ENCODE measurements at places on chromosomes 13 and 19. TPM values are rescaled to one million over a fixed set of nuclear protein-coding genes. Genes with fewer than 3 reads are reported as not detected.
A peak's percentile ranks its signal among the peaks of the same experiment; 100 is the strongest.

DNA sequence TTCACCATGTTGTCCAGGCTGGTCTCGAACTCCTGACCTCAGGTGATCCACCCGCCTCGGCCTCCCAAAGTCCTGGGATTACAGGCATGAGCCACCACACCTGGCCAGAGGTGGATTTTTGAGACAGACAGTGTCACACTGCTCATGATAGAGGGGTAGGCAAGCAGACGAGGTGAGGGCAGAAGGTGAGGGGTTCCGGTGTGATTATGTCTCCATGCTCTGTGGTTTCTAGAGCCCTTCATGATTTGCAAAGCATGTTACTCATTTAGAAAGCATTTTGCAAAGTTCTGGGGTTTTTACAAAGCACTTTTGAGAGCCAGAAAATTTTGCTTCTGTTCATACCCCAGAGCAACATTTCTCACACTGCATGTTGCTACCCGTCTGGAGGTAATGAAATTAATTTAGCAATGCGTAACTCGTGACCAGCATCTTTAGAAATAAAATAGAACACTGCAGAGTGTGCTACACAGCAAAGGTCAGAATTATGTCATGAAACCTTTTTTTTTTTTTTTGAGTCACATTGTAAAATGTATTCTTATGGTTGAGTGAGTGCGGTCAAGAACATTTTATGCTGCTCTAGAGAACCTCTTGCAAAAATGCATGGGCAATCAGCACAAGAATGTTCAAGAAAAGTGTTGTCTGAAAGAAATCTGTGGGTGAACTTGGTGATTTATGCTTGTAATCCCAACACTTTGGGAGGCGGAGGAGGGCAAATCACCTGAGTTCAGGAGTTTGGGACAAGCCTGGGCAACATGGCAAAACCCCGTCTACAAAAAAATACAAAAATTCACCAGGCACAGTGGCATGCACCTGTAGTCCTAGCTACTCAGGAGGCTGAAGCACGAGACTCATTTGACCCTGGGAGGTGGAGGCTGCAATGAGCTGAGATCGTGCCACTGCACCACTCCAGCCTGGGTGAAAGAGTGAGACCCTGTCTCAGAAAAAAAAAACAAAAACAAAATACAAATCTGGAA lies 58.0 kb downstream of the MAP4K1 start:
- DNase-seq, result no peak

GRCh38 chr19:16180611-16181010 lies 4.6 kb upstream of the FAM32A start:
- DNase-seq, result no peak

- no peak for DNase-seq
These were observed 97.1 kb downstream of the SIPA1L3 start for GRCh38 chr19:38004186-38004520.

DNA sequence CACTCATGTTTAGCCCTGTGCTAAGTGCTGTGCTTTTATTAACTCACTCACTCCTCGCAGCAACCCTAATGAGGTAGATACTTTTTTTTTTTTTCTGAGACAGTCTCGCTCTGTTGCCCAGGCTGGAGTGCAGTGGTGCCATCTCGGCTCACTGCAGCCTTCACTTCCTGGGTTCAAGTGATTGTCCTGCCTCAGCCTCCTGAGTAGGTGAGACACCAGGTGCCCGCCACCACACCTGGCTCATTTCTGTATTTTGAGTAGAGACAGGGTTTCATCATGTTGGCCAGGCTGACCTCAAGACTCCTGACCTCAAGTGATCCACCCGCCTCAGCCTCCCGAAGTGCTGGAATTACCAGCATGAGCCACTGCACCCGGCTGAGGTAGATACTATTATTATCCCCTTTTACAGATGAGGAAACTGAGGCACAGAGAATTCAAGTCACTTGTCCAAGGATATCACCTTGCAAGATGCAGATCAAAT lies 2.5 kb downstream of the ITPKC start:
- DNase-seq, result no peak

GRCh38 chr19:42250183-42250665 lies 4.7 kb downstream of the ERF start:
- DNase-seq, result peak; percentile 80

DNA sequence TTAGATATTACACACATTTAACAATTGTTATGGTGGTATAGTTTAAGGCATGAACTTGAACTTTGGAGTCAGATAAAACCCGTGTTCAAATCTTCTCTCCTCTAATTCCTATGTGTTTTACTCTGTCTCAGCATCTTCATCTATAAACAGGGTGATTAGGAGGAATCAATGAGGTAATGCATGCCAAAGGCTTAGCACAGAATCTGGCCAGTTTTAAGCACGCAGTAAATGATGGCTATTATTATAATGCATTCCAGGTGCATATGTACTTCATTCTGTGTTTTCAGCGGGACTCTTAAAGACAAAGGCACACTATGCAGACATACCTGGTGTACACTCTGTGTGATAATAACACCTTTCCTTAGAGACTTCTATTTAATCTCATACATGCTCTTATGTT lies 88.0 kb upstream of the FRY start:
- DNase-seq, result no peak

DNA sequence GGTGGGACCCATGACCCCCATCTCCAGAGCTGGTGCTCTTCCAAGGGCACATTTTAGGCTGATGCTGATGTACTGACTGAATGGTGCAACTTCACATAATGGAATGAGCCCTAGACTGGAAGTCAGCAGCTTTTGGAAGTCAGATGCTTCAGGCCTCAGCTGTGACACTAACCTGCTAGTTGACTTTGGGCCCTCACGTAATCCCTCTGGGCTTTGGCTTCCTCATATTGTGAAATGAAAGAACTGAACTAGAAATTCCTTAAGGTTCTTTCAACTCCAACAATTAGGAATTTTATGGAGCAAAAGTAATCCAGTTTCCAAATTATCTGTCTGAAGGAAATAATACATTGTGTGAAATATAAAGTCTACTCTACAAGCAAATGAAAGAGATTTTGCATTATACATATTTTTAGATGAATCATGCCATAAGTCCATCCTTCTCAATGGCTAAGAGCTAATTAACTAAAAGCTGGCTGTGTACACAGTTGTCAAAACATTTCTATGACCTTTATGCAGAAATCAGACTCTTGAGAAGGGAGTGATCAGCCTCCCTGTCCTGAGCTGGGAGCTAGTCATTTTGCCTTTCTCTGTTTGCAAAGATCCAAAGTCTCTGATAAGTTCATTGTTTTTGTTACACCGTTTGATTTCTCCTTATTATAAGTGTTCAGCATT lies 204.2 kb downstream of the DCLK1 start:
- DNase-seq, result no peak

DNA sequence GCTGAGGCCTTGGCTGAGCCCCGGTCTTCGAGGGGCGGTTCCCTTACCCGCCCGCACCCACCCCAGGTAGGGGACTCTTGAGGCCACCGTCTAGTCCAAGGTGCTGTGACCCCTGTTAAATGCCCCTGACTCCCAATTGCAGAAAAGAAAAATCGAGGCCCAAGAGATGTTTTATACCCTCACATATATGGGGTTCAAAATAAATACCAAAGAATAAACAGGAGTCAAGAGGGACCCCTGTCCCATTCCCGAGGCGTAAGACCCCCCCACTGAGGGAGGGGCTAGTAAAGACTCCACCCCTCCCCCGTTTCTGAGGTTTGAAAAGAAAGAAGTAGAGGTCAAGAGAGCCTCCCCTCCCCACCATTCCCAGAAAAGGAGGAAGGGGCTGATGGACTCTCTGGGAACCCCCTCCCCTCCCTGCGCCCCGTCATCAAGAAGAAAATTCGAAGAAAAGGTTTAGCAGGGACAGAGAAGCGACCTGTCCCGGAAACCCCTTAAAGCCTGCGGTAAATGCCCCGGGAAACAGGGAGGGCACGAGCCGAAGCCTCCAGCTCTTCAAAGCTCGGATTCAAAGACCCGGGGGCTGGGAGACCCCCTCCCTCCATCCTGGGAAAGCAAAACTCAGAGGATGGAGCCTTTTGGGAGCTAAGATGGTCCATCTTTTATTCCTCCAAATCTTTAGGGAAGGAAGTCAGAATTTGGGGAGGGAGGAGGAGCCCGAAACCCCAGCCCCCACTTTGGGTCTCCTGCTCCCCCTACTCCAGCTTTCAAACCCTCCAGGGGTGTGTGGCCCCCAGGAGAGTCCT lies 755 bp upstream of the RAB3A start:
- no peak for DNase-seq

DNA sequence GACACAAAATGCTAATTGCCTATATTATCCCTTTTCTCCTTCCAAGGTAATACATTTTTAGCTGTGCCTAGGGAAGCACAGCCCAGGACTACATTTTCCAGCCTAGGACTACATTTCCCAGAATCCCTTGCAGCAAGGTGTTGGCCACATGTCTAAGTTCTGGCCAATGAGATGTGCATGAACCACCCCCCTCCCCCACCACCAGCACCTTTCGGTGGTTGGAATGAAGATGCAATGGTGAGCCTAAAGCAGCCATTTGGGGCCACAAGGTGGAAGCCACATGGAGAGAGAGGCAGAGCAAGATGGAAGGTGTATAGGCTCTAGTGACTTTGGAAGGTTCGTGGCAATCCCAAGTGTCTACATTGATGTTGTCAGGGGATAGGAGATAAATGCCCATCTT lies 16.2 kb downstream of the UNC13A start:
- no peak for DNase-seq

GRCh38 chr19:46841458-46842083 lies 9.1 kb downstream of the AP2S1 start:
- peak; percentile 88 for DNase-seq

DNA sequence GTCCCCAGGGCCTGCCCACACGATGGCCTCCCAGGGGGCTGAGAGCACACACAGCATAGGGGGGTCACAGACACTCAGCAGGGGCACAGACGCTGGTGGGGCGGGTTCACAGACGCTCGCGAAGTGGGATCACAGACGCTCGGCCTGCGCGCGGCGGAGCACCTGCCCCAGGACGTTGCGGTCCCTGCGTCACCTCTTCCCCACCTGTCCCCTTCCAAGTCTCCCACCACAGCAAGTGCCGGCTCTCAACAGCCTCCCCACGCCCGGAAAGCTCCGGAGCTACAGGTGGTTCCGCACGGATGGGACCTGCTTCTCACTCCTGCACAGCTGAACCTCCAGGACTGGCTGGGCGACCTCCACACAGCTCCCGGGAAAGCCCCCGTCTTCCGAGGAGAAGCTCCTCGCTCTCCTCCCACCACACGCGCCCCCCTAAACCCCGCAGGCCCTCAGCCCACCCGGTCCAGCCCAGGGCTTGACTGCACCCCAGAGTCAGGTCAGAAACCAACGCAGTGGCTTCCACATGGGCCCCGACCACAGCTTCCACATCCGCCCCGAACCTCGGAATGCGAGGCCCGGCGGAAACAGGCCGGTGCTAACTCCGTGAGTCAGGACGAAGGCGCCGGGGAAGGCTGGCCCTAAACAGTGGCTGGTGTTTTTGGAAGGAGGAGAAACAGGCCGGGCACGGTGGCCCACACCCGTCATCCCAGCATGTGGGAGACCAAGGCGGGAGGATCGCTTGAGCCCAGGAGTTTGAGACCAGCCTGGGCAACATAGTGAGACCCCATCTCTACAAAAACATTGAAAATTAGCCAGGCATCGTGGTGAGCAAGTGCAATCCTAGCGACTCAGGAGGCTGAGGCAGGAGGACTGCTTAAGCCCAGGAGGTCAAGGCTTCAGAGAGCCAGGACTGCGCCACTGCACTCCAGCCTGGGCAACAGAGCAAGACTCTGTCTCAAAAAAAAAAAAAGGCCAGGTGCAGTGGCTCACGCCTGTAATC lies 16.5 kb downstream of the BTBD2 start:
- DNase-seq, result peak; percentile 48

GRCh38 chr19:39563408-39563807 lies 23.4 kb upstream of the EID2 start:
- no peak for DNase-seq

DNA sequence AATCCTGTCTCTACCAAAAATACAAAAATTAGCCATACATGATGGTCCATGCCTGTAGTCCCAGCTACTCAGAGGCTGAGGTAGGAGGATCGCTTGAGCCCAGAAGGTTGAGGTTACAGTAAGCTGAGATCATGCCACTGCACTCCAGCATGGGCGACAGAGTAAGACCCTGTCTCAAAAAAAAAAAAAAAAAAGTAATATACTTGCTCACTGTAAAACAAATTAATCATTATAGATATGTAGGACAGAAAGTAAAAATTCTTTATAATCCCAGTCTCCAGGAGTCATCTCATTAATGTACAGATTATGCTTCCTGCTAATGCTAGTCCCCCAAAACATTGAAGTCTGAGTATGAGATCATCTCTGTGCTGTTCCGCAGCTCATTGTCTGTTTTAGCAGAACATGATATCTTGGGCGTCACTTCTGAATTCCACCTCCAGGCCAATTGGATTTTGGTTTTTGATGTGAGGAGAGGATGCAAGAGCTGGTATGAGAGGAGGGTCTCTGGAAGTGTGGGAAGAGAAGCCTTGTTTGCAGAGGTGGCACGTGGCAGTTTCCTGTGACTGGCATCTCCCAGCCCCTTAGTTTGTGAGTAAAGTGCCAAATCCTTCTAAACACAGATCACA lies 75.4 kb upstream of the NPAS1 start:
- no peak for DNase-seq

DNA sequence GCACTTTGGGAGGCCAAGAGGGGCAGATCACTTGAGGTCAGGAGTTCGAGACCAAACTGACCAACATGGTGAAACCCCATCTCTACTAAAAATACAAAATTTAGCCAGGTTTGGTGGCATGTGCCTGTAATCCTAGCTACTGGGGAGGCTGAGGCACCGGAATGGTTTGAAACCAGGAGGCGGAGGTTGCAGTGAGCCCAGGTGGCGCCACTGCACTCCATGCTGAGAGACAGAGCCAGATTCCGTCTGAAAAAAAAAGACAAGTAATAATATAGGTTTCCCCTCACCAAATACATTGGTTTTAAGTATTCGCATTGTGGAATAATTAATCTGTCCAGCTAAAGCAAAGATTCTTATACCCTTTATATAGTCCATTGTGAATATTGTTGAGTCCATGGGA lies 1544.6 kb downstream of the OLFM4 start:
- DNase-seq, result no peak

- no peak for DNase-seq
These were observed 168.0 kb downstream of the EFNB2 start for GRCh38 chr13:106367361-106367971.

- peak; percentile 23 for DNase-seq
These were observed 23.4 kb downstream of the GP6 start for GRCh38 chr19:55014714-55015113.

DNA sequence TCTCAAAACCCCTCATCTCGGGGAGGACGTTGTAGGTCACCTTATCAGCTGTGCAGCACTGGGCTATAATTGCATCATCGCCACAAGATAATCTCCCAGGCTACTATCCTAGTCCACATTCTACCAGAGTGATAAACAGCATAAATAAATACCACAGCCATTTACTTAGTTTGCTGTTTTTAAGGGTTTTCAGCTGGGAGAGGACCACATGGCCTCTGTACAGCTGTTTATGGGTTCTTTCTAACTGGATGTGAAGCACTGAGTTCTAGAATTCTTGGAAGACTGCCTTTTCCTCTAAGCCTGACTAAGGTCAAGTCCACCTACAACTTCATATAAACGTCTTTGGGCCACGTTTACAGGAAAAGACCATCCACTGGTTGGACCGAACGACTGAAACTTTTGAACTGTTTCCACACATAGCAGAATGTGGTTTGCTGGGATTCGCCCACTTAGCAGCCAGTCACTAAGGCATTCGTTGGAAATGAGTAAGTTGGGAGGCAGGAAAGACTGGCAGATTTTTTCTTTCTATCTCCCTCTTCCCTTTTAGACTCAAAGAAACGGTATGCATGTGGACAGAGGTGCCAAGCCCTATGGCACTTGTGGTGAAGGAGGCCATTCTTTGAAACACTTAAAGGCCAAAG lies 752.5 kb upstream of the SGCG start:
- peak; percentile 45 for DNase-seq

PTPRH gene
- total RNA-seq, result 0.34 TPM

TMEM238 gene
- 0.47 TPM for total RNA-seq

PIK3R2 gene
- total RNA-seq, result 24.9 TPM

CCL25 gene
- total RNA-seq, result not detected
